ENCODE measurements at places on chromosomes 7 and 10. TPM values are rescaled to one million over a fixed set of nuclear protein-coding genes. Genes with fewer than 3 reads are reported as not detected.
A peak's percentile ranks its signal among the peaks of the same experiment; 100 is the strongest.

The CCDC136 gene
- 8.8 TPM for total RNA-seq

The FEZF1 gene
- not detected for total RNA-seq

The MICALL2 gene
- total RNA-seq: 6.0 TPM

The ARMC3 gene
- total RNA-seq: not detected

DNA sequence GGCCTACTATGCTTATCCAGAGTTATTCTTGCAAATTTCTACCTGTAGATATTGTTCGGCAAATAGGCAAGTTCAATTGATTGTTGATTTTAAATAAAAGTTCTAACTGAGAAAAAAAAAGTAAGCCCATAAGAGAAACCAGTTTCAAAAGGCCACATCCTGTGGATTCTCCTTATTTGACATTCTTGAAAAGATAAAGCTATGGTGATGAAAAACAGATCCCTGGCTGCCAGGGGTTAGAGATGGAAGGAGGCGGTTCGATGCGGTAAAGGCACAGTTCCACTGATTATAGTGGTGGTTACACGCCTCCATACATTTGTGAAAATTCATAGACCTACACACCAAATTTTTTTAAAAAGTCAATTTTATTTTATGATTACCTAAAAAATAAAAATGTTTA is 347.8 kb downstream of the KCNMA1 start:
- peaks cover 6% of the 10 kb centered on the region for H3K27me3 ChIP-seq
- no peaks in the 10 kb centered on the region for H3K36me3 ChIP-seq
- no peak overlapping the region for H3K4me3 ChIP-seq
- no peak overlapping the region for H3K27ac ChIP-seq
- no peak for DNase-seq

GRCh38 chr10:29263506-29263905 is 25.4 kb upstream of the LYZL1 start:
- no peak for DNase-seq
- H3K27ac ChIP-seq: no peak overlapping the region
- no peaks in the 10 kb centered on the region for H3K4me1 ChIP-seq
- peaks cover 14% of the 10 kb centered on the region for H3K27me3 ChIP-seq

DNA sequence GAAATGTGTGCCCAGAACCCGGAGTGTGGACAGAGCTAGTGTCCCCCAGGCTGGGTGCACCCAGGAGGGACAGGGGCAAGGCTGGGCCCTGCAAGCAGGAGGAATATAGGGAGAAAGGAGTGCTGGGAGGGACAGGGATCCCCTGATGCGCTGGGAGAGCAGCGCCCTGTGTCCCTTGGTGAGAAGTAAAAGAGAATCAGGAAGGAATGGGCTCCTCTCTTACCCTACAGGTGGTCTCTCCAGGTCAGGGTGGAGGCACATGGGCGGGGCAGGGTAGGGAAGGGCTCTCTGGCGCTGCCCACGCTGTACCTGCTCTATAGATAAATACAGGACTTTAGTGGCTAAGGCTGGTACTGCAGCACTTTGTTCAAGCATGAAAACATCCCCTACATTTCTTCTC is 753.8 kb downstream of the GRID1 start:
- H3K36me3 ChIP-seq: no peaks in the 10 kb centered on the region
- peak; percentile 15 for DNase-seq
- no peaks in the 10 kb centered on the region for H3K27me3 ChIP-seq
- peak overlapping the region; percentile 38 for H3K27ac ChIP-seq
- peaks cover 38% of the 10 kb centered on the region for H3K4me1 ChIP-seq
- H3K4me3 ChIP-seq: no peak overlapping the region

DNA sequence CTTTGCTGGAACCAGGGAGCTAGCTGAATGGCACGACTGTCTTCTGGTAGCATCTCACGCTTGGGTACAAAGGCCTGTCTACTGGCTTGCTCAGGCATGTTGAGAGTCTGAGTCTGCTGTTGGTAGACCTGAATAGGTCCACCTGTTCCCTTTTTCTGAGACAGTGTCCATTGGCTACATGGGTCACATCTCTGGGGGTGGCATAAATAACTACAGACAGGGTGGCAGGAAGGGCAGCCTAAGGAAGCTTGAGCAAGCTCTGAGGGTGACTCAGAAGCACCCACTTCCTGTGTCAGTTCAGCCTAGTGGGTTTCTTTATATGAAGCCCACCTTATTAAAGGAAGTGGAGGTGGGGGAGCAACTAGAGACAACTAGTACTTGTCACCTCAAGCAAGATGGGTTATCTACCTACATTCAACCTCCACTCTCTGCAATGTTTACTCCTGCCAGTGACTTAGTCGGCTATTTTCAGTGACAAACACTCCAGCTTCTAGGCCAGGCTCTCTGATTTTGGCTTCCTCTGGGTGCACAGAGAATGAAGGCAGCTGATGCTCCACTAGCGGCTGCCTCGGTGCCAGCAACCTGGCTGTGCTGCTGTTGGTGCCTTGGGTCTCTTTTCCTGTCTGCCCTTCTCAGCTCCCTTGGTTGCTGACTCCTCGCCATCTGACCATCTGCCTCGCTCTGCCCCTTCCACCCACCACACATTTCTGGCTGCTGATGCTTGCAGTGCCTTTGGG is 5.7 kb upstream of the ZYX start:
- H3K27me3 ChIP-seq: no peaks in the 10 kb centered on the region
- no peaks in the 10 kb centered on the region for H3K36me3 ChIP-seq
- peaks cover 69% of the 10 kb centered on the region for H3K4me1 ChIP-seq
- H3K4me3 ChIP-seq: no peak overlapping the region

- no peak for DNase-seq
- H3K4me3 ChIP-seq: no peak overlapping the region
- H3K27ac ChIP-seq: no peak overlapping the region
- H3K36me3 ChIP-seq: no peaks in the 10 kb centered on the region
Measured at GRCh38 chr10:10902951-10903350, 114.7 kb upstream of the CELF2 start.

DNA sequence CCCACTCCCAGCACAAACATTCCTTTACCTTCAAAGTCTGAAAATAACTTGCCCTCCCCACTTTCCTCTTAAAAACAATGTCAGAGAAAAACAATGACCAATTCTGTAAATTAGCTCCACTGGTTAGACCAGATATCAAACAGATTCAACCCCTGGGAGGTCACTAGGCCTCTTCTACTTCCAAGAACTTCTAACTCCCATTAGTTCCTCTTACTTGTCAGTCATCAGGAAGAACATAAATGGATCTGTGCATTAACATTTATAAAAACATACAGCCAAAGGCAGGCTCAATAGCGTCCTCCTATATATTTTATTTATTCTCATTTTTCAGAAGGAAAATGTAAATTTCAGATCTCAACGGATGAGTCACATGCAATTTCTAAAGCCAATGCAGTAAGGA is 2.2 kb downstream of the ELAPOR2 start:
- H3K4me1 ChIP-seq: peaks cover 11% of the 10 kb centered on the region
- no peak for DNase-seq
- no peak overlapping the region for H3K27ac ChIP-seq
- H3K27me3 ChIP-seq: peaks cover 7% of the 10 kb centered on the region
- no peak overlapping the region for H3K4me3 ChIP-seq

DNA sequence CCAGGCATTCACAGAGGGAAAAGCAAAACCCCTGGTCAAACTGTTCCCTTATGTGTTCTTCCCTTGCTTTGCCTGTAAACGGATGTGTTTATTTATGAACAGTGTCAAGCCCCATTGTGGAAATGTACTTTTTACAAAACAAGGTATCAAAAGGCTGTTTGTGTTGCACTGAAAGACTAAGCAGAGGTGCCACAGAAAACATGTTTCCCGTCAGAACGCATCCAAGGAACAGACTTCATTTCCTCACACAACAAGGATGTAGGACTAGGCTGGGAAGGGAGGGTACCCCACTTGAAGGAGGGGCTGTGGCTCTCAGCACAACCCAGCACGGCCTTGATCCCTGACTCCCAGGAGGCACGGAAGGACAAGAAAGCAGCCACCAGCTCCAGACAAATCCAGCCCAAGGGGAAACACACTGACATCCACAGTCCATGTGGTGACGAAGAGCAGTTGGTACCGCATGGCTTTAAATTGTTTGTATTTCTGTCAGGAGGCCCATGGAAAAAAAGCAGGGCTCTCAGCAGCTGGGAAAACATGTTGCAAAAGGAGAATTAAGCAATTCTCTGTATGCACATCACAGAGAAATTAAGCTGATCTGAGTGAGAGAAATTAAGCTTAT is 85.6 kb downstream of the RNF216 start:
- H3K27ac ChIP-seq: peak overlapping the region; percentile 90
- no peak for DNase-seq
- H3K4me3 ChIP-seq: peak overlapping the region; percentile 80
- H3K4me1 ChIP-seq: peaks cover 99% of the 10 kb centered on the region
- no peaks in the 10 kb centered on the region for H3K27me3 ChIP-seq

- no peaks in the 10 kb centered on the region for H3K4me1 ChIP-seq
- no peaks in the 10 kb centered on the region for H3K36me3 ChIP-seq
- H3K4me3 ChIP-seq: no peak overlapping the region
- peaks cover 10% of the 10 kb centered on the region for H3K27me3 ChIP-seq
- no peak for DNase-seq
- H3K27ac ChIP-seq: no peak overlapping the region
Measured at GRCh38 chr10:116542007-116542677, 3.6 kb upstream of the PNLIP start.

- no peaks in the 10 kb centered on the region for H3K27me3 ChIP-seq
- no peaks in the 10 kb centered on the region for H3K36me3 ChIP-seq
- no peak for DNase-seq
- H3K4me3 ChIP-seq: no peak overlapping the region
- H3K27ac ChIP-seq: no peak overlapping the region
- no peaks in the 10 kb centered on the region for H3K4me1 ChIP-seq
Measured at GRCh38 chr7:57181281-57181680, 49.0 kb upstream of the ZNF479 start.

GRCh38 chr10:79392506-79393176 is 45.4 kb downstream of the PPIF start:
- H3K36me3 ChIP-seq: no peaks in the 10 kb centered on the region
- no peaks in the 10 kb centered on the region for H3K4me1 ChIP-seq
- H3K4me3 ChIP-seq: no peak overlapping the region
- H3K27me3 ChIP-seq: peaks cover under 1% of the 10 kb centered on the region
